ENCODE measurements at places on chromosomes 5 and 9. TPM values are rescaled to one million over a fixed set of nuclear protein-coding genes. Genes with fewer than 3 reads are reported as not detected.

TRMT10B gene
- 3.0 TPM for total RNA-seq

FOXD1 gene
- 0.33 TPM for total RNA-seq

DNA sequence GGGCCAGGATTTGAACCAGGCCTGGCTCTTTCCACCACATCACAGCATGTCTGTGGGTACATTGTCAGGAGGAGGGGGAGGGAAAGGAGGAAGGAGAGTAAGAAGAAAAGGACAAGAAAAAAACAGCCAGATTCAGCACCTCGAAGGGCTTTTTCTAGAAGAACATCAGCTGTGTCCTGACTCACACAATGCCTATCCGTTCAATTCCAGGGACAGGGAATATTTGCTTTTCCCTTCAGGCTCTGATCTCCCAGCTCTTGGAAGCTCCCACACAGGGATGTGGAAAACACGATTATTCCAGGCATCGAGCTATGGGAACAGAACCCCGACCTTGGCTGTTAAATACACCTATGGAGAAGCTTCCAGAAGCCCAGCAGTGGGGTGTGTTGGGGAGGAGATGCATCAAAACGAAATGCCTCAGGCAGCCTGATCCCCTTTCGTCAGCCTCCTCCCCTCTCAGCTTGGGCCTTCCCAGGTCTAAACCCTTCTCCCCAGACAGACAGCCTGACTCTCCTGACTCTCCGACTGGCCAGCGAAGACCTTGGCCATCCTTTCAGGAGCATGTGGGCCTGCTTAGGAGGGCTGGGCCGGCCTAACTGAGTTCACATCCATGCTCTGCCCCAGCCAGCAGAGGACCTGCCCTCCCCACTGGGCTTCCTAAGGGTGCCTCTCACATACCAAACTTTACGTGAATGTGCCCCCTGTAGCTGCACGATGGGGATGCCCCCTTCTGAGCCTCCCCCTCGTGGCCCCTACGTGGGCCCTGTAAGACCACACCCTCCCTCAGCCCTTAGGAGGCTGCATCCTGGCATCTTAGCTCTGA lies 54.4 kb downstream of the NEURL1B start:
- no peaks in the 10 kb centered on the region for H3K27me3 ChIP-seq
- H3K36me3 ChIP-seq = no peaks in the 10 kb centered on the region
- no peak for DNase-seq
- peaks cover 24% of the 10 kb centered on the region for H3K4me1 ChIP-seq

DNA sequence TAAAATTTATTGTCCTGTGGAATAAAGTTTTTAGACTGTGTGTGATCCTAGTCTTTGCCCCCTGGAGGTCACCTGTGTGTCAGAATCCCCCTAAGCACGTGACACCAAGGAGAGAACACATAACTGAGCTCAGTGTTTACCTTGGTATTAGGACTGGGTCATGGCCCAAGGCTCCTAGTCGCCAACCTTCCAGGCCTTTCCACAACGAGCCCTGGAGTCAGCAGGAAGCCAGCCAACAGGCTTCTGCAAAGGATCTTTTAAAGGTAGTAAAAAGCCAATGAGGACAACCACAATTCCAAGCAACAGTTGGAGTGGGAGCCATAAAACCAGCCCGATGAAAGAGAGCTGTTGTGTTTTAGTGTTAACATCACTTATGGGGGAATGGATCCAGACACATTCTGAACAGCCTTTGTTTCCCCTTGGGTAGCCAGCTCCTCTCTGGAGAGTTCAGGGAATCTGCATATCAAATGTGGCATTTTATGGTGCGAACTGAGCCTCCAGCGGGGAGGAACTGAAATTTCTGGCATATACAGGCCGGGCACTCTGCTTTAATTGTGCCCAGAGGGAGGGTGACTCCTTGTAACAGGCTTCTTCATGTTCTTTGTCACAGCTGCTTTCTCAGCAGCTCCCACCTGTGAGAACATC lies 239.9 kb downstream of the FSTL4 start:
- no peak overlapping the region for H3K27ac ChIP-seq
- H3K4me1 ChIP-seq = peaks cover 12% of the 10 kb centered on the region
- no peaks in the 10 kb centered on the region for H3K27me3 ChIP-seq
- H3K36me3 ChIP-seq = no peaks in the 10 kb centered on the region
- no peak overlapping the region for H3K4me3 ChIP-seq
- DNase-seq = no peak

INSL6 gene
- total RNA-seq = not detected

PCYOX1L gene
- total RNA-seq = 9.1 TPM

- no peaks in the 10 kb centered on the region for H3K36me3 ChIP-seq
- H3K27ac ChIP-seq = no peak overlapping the region
- H3K27me3 ChIP-seq = no peaks in the 10 kb centered on the region
- no peak for DNase-seq
Observed at GRCh38 chr5:5301176-5301575, 121.3 kb upstream of the ICE1 start.

- no peaks in the 10 kb centered on the region for H3K27me3 ChIP-seq
- H3K4me3 ChIP-seq = no peak overlapping the region
Observed at GRCh38 chr5:27516437-27516836, 478.1 kb upstream of the CDH9 start.

Measured in hepatocyte (in vitro differentiated cells).